ENCODE measurements at places on chromosomes 13 and 19. TPM values are rescaled to one million over a fixed set of nuclear protein-coding genes. Genes with fewer than 3 reads are reported as not detected.

DNA sequence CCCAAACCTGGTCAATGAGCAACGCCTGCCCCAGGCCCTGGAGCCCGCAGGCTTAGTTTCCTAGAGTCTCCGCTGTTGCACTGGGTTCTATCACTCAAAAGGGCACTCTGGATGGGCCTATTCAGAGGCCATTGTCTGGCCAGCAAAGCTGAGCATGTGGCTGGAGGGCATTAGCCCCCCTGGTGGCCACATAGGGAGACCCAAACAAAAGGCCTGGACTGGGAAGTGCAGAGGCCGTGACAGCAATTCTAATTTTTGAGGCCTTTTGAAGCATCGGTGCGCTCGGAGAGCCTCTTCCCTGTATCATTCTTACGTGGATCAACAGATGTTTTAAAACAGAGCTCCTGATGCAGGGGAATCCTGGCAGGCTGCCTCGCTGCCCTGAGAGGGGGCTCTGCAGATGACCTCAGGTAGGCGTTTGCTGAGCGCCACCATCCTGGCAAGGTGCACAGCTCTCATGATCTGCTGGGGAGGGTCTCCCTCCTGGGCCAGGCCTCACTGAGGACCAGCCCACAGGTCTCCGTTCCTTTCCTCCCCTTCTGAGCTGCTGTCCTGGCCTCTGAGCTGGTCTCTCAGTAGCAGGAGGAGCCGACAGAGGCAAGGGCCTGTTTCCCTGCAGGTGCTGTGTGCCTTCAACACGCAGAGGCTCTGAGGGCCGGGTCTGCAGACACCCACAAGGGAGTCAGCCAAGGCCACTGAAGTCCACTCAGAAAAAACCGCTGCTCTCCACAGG is 190.5 kb downstream of the URI1 start:
- DNase-seq = no peak

- peak; percentile 43 for DNase-seq
Measured at GRCh38 chr13:112729408-112729807, 39.6 kb downstream of the ATP11A start.

- DNase-seq = no peak
Measured at GRCh38 chr13:97301382-97302095, 79.4 kb downstream of the MBNL2 start.

DNA sequence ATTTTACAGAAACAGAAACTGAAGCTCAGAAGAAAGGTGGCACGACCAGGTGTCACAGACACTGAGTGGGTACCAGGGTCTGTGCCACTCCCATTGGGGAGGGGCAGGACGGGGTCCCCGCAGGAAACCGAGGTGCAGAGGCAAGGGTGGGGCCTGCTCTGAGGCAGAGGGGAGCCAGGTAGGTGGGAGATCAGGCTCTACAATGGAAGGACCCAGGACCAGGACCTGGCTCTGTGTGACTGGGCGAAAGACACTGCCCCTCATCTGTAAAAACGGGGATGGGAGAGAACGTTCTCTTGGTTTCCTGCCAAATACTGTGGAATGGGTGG is 2.8 kb downstream of the PTGIR start:
- no peak for DNase-seq

GRCh38 chr13:37068962-37069361 is 9.5 kb upstream of the SUPT20H start:
- DNase-seq = no peak

DNA sequence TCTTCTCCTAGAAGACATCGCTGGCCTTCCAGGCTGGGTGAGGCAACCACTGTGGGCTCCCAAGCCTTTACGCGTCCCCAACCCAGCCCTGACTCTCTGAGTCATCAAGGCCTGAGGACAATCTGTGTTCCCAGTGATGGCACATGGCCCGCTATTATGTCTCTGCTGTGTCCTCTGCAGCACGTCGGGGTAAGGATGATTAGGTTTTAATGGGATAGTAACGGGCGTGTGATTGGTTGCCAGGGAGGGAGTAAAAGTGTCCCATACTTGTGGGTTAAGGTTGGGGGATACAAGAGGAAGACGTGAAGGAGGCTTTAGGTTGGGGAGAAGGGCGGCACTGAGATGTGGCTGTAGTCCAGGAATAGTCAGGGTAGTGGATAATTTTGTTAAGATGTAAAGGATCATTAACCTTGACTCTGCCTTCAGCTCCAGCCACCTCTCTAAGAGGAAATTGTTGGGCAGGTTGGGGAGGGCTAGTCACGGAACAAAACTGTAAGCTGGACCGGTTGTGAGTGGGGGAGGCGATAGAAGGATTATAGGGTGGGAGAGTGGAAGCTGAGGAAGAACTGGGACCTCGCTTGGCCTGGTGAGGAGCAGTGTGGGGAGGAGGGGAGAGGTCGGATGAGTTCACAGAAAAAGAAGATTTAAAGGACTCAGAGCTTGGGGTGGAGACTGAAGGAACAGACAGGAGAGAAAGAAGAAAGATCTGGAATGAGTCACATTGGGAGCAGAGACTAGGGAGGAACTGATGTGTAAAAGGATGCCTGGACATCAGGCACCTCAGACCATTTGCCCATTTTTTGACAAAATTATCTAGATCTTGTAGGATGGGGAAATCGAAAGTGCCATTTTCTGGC is 27.9 kb upstream of the IGFL1 start:
- DNase-seq = no peak

DNA sequence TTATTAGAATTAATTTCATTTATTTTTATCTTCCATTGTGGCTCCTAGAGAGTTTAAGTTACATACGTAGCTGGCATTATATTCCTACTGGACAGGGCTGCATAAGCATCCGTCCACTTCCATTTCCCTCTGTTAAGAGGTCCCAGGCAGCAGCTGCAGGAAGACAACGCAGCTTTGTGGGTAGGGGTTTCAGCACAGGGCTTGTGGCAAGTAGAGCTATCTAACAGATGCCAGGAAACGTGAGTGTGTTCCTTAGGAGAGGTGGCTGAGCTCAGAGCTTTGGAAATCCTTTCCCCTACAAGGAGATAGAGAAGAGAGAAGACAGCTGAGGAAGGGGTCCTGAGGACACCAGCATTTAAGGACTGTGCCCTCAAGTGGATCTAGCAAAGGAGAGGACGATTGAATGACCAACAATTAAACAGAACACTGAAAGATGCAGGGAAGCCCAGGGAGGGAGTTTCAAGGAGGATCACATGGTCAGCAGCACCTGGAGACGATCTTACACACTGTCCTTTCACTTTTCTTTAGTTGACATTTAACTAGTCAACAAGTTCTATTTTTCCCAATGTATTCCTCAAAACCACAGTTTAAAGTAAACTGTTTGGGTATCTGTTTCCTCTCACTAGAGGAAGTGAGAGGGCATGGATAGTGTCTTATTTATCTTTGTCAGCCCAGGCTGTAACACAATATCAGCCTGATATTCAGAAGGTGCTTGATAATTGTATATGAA is 2.3 kb upstream of the N4BP2L1 start:
- DNase-seq = no peak

DNA sequence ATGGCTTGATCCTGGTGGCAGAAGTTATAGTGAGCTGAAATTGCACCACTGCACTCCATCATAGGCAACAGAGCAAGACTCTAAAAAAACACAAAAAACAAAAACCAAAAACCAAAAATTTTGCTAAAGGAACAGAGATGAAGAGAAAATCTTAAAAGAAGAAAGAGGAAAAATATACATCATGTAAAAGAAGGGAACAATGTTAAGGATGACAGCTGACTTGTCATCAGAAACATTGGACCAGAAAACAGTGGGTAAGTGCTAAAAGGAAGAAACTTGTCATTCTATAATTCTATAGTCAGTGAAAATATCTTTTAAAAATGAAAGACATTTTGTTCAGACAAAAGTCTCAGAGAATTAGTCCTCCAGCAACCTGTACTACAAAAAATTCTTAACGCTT is 93.8 kb downstream of the WASF3 start:
- no peak for DNase-seq

DNA sequence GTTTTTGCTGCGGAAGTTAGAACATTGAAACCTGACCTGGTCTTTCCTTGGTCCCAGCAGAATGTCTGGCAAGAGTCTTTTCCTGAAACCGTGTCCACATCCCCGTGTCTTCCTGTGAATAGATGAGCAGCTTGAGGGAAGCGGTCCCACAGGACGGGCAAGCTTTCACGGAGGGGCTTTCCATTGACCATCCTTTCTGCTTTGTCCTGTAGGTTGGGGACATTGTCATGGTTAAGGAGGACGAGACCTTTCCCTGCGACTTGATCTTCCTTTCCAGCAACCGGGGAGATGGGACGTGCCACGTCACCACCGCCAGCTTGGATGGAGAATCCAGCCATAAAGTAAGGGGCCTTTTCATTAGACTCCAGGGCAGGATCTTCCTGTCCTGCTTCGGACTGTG is 126.0 kb downstream of the ATP11A start:
- no peak for DNase-seq

DNA sequence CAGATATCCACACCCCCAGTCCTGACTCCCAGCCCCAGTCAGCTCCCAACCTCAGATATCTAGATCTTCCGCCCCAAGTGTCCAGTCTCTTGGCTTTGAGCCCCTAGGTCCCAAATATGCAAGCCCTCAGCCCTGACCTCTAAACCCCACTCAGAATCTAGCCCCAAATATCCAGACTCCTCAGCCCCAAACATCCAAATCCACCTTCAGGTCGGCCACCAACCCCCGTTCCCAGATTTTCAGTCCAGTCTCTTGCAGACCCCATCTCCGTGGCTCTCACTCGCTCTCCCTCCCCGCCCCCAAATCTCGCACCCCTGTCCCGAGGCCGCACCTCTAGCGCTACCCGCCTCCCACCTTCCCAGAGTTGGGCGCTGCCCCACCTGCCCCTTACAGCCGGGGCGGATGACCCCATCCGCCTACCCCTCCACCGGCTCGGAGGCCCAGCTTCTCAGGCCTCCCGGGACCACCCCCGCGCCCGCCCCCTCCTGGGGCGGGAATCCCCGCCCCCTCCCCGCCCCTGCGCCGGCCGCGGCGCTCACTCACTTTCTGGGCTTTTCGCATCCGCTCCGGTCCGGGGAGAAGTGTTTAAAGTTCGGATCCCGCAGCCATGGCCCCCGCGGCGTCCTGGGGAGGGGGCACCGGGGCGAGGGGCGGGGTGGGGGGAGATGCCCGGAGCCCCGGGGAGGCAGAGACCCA is 604 bp downstream of the ERFL start:
- no peak for DNase-seq

DNA sequence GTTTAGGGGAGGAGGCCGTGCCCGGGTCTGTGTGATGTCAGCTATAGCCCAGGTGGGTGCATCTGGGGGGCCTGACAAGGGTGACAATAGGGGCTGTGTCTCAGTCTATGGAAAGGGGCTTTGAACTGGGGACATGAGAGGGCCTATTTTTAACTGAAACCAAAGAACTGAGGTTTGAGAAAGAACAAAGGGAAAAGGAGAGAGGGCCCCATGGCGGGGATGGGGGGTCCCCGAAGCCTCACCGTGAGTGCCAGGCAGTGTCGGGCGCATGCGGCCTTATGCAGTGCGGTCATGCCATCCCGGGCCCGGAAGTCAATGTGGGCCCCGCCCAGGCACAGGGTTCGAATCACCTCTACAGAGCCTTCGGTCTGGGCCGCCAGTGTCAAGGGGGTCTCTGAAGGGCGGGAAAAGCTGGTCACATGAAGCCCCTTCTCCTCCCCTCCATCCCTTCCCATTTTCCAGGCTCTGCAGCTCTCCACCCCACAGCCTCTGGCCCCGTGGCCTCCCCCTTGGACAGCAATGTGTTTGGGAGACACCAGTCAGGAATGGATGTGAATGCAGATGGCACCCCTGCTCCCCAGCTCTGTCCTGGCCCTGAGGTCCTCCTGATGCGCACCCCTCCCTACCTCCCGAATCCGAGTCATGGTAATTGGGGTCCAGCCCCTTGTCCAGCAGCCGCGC is 5.9 kb downstream of the SHANK1 start:
- no peak for DNase-seq

- no peak for DNase-seq
Measured at GRCh38 chr13:57748096-57748495, 116.6 kb downstream of the PCDH17 start.

DNA sequence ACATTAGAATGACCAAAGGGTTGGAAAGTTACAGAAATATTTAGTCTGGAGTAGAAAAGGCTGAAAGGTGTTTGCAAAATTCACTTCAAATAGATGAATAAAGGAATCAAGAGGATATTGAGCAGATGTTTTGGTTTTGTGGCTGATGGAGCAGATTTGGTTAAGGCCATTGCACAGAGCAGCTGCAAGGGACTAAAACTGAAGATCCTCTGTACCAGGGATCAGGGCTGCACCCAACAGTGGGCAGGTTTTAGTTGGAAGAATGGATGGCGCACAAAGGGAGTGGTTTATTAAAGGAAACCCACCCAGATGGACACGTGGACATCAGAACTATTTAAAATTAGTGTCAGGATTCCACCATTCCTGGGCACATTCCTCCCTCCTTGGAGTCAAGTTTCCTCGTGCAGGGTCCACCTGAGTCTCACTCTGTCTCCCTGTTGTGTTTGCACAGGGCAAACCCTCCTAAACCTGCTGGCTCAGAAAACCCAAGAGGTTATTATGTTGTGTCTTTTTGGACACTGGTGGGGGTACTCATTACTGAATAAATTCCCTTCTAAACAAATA is 9.2 kb upstream of the UBAC2 start:
- no peak for DNase-seq

GRCh38 chr13:74018062-74018431 is 116.2 kb downstream of the KLF12 start:
- DNase-seq = no peak

- peak; percentile 62 for DNase-seq
Measured at GRCh38 chr19:30686176-30686820, 314.1 kb downstream of the ZNF536 start.

GRCh38 chr19:56111601-56112312 is 9.3 kb downstream of the ZNF787 start:
- no peak for DNase-seq

DNA sequence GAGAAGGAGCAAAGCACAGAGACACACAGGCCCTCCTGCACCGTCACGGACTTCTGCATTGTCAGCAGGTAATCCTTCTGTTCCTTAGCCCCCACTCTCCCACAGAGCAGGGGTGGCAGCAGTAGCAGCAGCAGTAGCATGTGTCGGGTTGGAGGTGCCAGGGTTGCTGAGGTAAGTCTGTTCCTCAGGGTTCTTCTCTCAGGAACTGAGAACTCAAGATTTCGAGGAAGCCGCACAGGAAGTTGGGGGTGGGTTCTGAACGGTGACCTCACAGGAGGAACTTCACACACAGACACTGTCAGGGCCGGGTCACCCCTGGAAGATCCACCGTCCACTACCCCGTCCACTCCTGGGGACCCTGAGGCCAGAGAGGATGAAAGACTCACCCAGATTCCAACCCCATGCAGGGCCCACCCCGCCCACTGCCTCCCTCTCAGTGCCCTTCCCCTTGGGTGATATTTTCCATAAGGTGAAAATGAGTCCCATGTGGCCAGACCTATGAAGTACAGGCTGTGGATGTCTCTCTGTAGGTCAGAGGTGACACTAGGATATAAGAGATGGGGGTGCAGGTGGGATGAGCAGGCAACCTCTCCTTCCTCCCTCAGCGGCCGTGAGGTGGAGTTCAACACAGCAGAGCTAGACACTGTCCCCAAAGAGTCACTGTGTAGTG is at the start of gene SIGLEC12:
Gene SIGLEC12, minus strand, starts transcription at position 207 of the 670 bp plus-strand sequence. Its CDS starts 67 bp downstream, at position 140.
- peak; percentile 66 for DNase-seq

Gene ZNF320
- 12.1 TPM for total RNA-seq

Gene SIGLEC5
- not detected for total RNA-seq

Gene LILRB5
- 24.1 TPM for total RNA-seq

Gene OLFM4
- total RNA-seq = 3.1 TPM

Gene TUBA3C
- total RNA-seq = not detected

Gene NLRP4
- not detected for total RNA-seq

Gene PEAK3
- total RNA-seq = 0.71 TPM

Data from sciatic nerve (tissue), 2 donors.